ENCODE measurements at places on chromosomes 2 and 18. TPM values are rescaled to one million over a fixed set of nuclear protein-coding genes. Genes with fewer than 3 reads are reported as not detected.

The L3MBTL4 gene
- total RNA-seq: not detected

The ZNF396 gene
- 0.21 TPM for total RNA-seq

The FAM124B gene
- 13.3 TPM for total RNA-seq

The CCDC85A gene
- total RNA-seq: 15.0 TPM

DNA sequence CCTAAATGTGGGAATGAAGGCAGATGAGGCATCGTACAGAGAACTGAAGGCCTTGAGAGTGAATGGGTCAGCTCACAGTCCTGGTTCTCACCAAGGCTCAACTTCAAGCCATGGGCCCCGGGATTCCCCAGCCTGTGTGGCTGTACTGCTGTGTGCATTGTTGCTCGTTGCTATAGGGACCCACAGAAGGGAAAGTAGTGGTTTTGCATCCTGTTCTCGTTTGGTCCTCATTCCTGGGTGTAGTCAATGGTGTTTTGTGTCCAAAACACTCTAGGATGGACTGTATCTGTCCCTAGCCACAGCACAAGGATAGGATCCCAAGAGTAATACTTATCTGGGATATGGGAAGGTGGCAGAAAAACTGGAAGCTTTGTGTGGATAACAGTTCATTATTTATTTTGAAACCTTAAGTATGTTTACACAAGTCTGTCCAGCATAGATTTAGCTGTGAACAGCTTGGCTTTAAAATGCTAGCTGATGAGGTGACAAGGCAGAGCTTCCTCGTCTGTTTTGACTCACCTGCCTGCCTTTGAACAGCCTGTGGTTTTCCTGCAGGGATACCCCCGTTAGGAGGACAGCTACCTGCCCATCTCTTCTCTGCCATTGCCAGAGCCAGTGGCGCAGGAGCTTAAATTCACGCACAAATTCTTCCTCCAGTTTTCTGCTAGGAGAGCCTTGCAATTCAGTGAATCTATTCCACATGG lies 85.0 kb downstream of the WDSUB1 start:
- H3K4me3 ChIP-seq: no peak overlapping the region
- H3K36me3 ChIP-seq: peaks cover 21% of the 10 kb centered on the region
- H3K27ac ChIP-seq: peak overlapping the region; percentile 76
- peaks cover 3% of the 10 kb centered on the region for H3K4me1 ChIP-seq

GRCh38 chr2:130908832-130909231 lies 72.1 kb downstream of the ARHGEF4 start:
- H3K4me3 ChIP-seq: no peak overlapping the region
- no peaks in the 10 kb centered on the region for H3K36me3 ChIP-seq
- DNase-seq: no peak
- no peaks in the 10 kb centered on the region for H3K27me3 ChIP-seq

- H3K4me3 ChIP-seq: no peak overlapping the region
- H3K4me1 ChIP-seq: peaks cover 24% of the 10 kb centered on the region
- H3K27me3 ChIP-seq: no peaks in the 10 kb centered on the region
- H3K27ac ChIP-seq: peak overlapping the region; percentile 29
These were observed 69.3 kb downstream of the MBP start for GRCh38 chr18:77063260-77063659.

- peak overlapping the region; percentile 78 for H3K27ac ChIP-seq
- H3K4me3 ChIP-seq: no peak overlapping the region
- DNase-seq: peak; percentile 77
- no peaks in the 10 kb centered on the region for H3K27me3 ChIP-seq
- peaks cover 27% of the 10 kb centered on the region for H3K4me1 ChIP-seq
These were observed 45.9 kb downstream of the IL1R2 start for GRCh38 chr2:102037681-102038080.

DNA sequence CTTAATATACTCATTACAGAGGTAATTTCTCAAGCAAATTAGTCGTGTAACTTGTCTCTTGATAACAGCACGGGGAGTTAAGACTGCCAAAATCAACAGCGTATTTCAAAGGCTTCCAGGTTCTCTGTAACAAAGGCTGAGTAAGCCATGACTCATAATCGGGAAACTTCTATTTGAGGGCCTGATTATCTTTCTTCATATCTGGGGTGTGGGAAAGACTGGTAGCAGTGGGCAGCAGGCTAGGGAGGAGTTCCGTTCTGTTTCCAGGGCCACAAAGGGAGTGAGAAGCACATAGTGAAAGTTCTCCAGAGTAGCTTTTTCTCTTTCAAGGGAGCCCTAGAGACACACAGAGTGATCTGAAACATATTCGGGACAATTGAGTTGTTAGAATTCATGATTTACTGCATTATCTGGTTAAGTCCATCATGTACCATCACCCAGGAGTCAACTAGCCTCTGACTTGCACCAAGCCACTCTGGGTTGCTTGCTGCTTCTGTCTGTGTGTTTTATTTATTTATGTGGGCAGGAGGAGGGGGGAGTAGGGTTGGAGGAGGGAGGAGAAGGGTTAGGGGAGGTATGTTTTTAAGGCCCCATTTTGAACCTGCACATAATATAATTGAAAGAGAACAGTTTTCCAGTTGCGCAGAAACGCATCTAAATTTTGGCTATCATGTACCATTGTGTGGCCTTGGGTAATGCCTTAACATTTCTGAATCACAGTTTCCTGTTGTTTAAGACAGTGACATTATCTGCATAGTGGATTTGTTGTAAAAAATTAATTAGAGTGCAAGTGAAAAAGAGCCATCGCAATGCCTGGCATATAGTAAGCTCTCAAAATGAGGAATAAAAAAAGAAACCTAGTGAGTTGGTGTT lies 80.5 kb upstream of the ITPRID2 start:
- peak overlapping the region; percentile 27 for H3K4me3 ChIP-seq
- H3K36me3 ChIP-seq: no peaks in the 10 kb centered on the region
- no peaks in the 10 kb centered on the region for H3K27me3 ChIP-seq
- no peak for DNase-seq
- H3K4me1 ChIP-seq: peaks cover 6% of the 10 kb centered on the region

DNA sequence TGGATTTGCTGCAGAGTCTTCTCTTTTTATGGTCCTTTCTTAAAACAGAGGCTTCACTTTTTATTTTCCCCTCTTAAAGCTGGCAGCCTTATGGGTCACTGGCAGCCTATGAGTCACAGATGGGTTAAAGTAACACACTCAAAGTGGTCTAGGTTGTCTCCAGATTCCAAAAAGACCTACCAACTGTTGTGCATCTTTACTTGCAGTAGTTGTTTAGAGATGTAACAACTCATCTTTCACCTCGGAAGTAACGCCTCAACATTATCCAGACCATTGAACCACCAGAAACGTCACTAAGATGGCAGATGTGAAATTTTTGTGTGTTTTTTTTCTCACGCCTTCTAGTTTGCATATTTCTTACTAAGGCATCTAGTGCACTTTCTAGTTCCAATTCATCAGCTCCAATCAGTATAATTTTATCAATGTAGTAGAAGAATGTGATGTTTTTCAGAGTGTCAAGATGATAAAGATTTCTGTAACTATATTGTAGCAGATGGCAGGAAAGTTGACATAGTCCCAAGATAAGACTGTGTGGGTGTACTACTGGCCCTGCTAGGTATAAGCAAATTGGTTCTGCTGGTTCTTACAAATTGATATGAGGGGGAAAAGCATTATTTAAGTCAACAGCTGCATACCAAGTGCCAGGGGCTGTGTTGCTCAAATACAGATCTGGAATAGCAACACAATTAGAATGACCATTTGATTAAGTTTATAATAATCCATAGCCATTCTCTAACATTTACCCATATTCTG lies 9.6 kb upstream of the SEC11C start:
- H3K27ac ChIP-seq: no peak overlapping the region
- no peaks in the 10 kb centered on the region for H3K27me3 ChIP-seq
- no peak for DNase-seq
- H3K4me1 ChIP-seq: no peaks in the 10 kb centered on the region

- no peak for DNase-seq
- H3K27ac ChIP-seq: no peak overlapping the region
- H3K36me3 ChIP-seq: no peaks in the 10 kb centered on the region
- no peak overlapping the region for H3K4me3 ChIP-seq
- no peaks in the 10 kb centered on the region for H3K4me1 ChIP-seq
These were observed 298.2 kb downstream of the CNTNAP5 start for GRCh38 chr2:124323321-124323720.
